ENCODE measurements at places on chromosomes 2 and 18. TPM values are rescaled to one million over a fixed set of nuclear protein-coding genes. Genes with fewer than 3 reads are reported as not detected.

Gene GREB1L
- 0.36 TPM for total RNA-seq

Gene SCG2
- total RNA-seq, result 2.4 TPM

Gene C2orf78
- not detected for total RNA-seq

Gene GEN1
- total RNA-seq, result 8.3 TPM

Gene GATA6
- total RNA-seq, result 10.9 TPM

Gene GCG
- total RNA-seq, result not detected

Gene ELMOD3
- total RNA-seq, result 22.1 TPM

Gene VWC2L
- total RNA-seq, result not detected

Gene LINC00305
- not detected for total RNA-seq

Gene COX5B
- total RNA-seq, result 214 TPM

Gene ARHGAP15
- 0.88 TPM for total RNA-seq

Gene CRACDL
- not detected for total RNA-seq
